ENCODE measurements at places on chromosomes 7 and 10.

DNA sequence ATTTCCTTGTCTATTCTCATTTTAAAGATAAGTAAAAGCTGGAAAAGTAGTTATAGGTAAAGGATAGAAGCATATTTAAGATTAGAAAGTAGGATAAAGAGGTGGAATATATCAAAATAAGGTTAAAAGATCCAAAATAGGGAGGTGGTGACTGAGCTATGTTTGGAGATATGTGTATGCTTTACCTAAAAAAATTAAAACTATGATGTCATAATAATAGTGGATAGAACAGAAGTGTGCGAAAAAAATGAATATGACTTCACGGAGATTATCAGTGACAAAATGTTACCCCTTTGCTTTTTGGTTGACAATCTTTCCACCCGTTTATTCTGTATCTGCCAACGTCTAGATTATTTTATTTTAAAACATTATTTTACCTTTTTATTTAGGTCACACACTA, 33.4 kb upstream of the FERD3L start:
- DNase-seq: no peak

GRCh38 chr7:156560075-156560474, 80.5 kb upstream of the RNF32 start:
- DNase-seq: peak; percentile 24

DNA sequence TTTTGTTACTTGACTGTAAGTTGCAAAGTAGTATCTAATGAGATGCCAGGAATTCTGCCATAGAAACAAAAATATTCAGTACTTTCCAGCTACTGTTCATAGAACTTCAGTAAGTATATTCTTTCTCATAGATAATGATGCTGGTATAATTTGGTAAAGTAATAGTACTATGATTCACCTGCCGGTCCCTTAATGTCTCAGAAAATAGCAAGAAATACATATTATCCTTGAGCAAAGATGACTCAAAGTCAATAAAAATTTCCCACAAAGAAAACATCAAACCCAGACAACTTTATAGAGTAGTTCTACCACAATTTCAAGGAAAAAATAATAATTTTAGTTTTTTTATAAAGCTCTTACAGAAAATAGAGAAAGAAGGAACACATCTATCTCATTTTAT, 105.4 kb downstream of the EPDR1 start:
- no peak for DNase-seq

- DNase-seq: peak; percentile 43
These were observed 144.9 kb downstream of the ELAPOR2 start for GRCh38 chr7:86914551-86914950.

DNA sequence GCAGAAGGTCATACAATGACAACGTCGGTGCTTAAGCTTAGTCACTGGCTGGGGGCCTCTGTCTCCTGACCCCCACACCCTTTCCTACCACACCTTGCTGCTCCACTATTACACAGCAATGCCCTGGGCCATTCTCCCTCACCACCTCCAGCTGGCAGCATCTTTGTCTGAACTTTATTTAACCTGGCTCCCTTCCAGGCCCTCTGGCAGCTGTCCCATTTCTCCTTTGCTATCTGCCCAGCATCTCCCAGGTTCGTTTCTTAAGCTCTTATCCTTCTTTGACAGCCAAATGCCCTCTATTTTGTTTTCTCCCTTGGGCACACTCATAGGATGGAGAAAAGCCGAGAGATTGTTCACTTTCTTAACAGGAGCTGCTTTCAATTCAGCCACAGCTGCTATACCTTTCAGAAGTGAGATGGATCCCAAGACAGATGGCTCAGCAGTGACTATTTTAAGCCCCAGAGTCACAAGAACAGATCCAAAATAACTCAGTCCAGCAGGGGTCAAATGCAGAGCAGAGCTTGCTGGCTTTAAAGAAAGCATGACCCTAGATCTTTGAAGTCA, 1277.1 kb upstream of the AUTS2 start:
- peak; percentile 98 for DNase-seq

GRCh38 chr10:110612087-110612486, 32.0 kb upstream of the RBM20 start:
- DNase-seq: no peak

- DNase-seq: no peak
These were observed 174.8 kb downstream of the RTKN2 start for GRCh38 chr10:62093863-62094291.

DNA sequence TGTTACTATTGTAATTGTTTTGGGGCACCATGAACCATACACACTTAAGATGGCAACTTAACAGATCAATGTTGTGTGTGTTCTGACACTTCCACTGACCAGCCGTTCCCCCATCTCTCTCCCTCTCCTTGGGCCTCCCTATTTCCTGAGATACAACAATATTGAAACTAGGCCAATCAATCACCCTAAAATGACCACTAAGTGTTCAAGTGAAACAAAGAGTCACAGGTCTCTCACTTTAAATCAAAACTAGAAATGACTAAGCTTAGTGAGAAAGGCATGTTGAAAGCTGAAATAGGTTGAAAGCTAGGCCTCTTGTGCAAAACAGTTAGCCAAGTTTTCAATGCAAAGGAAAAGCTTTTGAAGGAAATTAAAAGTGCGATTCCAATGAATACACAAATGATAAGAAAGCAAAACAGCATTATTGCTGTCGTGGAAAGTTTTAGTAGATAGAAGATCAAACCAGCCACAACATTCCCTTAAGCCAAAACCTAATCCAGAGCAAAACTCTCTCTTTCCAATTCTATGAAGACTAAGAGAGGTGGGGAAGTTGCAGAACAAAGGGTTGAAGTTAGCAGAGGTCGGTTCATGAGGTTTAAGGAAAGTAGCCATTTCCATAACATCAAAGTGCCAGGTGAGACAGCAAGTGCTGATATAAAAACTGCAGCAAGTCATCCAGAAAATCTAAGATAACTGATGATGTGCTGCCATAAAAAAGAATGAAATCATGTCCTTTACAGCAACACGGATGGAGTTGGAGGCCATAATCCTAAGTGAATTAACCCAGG, 90.6 kb downstream of the MTPN start:
- no peak for DNase-seq

- DNase-seq: peak; percentile 94
These were observed 709.0 kb upstream of the IGFBP3 start for GRCh38 chr7:46630031-46630430.

DNA sequence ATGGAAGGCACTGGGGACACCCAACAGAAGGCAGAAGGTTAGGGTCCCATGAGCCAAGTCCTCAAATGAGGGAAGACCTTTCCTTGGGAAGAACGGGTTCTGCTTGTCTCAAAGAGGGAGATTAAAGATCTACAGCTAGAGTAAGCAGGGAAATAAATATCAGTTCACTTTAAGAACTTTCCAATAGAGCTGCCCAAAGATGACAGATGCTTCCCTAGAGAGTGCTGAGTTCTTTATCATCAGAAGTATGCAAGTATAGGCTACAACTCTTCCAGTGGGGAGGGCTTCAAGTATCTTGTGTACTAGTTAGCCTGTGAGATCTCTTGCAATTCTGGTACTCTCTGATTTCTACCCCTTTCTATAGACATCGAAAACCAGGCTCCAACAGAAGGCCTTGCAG, 39.4 kb downstream of the EMX2 start:
- no peak for DNase-seq

DNA sequence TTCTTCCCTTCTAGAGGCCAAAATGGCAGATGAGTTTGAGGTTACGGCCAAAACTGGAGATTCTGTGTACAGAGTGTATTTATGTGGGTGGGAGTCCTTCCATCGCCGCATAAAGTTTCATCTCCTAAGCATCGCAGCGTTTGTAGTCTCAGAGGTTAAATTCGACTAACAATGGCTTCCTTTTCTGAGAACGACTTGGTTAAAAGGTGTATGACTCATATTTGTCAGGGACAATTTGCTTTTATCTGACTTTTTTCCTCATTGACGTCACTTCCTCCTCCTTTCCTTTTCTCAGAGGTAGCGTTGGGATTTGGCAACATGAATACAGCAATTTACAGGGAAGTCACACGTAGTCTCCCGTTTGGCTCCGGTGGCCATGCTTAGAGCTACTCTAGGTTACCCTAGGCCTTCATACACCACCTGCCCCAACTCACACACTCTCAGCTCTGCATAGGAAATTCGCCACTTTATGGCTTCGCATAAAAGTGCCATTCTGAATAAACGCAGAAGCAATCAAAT, 37.6 kb upstream of the TCF7L2 start:
- DNase-seq: no peak

DNA sequence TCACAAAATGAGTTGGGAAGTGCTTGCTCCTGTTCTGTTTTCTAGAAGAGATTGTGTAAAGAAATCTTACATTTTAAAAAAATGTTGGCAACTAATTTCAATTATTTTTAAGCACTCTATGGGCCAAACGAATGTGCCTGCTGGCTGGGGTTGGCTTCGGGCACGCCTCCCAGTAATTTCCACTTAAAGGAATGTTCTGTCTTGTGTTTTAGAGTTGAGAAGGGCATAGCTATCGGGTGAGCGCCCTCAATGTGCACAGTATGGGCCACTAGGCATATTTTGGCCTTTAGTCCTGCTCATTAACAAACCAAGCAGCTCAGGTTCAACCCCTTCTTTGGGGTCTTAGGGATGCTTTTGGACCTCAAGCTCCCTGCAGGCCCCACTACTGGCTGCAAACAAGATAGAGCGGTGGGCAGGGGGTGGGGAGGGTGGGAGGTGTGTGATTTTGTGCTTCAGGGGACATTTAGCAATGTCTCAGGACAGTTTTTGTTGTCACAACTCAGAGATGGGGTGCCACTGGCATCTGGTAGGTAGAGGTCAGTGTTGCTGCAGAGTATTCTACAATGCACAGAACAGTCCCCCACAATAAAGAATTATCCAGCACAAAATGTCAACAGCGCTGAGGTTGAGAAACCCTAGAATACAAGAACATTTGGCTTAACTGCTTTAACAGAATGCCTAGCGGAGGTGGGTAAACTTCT, 40.7 kb downstream of the TACC2 start:
- peak; percentile 2 for DNase-seq

GRCh38 chr10:102948176-102948575, 30.1 kb downstream of the CNNM2 start:
- DNase-seq: no peak

GRCh38 chr10:68154211-68154497, 44.9 kb downstream of the MYPN start:
- DNase-seq: peak; percentile 43

DNA sequence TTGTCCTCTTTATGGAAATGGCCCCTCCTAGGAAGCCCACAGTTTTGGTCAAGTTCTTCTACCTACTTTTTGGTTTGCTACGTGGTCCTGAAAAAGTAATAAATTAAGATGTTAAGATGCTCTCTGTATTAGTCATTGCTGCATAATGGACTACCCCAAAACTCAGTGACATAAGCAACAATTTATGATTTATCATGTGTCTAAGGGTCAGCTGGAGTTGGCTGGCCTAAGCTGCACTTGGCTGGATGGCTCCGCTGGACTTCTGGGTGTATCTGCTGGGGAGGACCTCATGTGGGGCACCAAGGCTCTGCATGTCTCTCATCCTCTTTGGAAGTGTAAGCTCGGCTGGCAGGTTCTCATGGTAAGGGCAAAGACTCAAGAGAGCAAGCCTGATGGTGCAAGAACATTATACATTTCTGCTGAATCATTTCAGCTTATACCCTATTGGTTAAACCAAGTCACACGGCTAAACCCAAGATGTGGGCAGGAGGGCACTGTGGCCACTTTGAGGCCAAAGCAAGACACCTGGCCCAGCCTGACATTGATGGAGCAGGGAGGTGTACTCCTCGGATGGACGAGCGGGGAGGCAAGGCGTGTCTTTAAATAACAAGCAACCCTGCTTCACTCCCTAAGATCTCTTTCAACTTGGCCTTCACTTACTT, 47.7 kb downstream of the TBXAS1 start:
- no peak for DNase-seq

DNA sequence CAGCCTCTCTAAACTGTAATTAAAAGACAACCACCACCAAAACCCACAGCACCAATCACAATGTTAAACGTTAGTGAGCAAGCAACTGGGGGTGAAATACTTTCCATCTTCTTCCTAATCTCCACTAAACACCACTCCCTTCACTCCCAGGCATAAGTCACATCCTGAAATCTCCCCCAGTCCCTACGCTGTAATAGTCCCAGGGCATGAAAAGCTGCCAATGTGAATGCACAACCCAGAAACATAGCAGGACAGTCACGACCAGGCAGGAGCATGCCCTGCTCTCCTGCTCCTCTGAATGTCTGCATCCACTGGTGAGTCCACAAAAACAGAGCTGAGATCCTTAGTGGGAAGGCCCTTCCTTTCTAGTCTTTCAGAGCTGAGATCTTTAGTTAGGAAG, 288.9 kb downstream of the PARD3 start:
- DNase-seq: no peak

DNA sequence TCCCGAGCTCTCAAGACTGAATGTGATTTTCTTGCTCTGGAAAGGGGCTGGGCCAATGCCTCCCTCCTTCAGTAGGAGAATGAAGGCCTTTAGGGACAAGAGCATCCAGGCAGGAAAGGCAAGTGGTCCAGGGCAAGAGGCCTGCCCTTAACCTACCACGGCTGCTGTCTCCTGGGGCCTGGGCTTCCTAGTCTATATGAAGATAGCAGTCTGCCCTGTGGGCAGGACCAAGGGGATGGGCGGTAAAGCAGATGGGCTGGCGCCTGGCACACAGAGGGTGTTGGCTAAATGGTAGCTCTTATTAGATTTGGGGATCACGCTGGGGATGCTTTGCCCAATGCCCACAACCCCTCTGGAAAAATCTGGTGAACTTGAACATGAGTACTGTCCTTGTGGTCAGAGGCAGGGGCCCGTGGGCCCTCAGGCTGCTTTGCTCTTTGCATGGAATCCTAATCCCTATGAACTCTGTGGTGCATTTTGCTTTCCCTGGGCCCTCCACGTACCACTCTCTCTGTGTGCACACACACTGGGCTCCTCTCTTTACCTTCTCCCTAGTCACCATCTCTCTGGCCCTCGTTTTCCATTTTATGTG, 20.3 kb downstream of the CHAT start:
- DNase-seq: no peak

GRCh38 chr10:75049316-75050148, 61.9 kb upstream of the SAMD8 start:
- DNase-seq: no peak

GRCh38 chr7:668139-668931, 58.2 kb upstream of the DNAAF5 start:
- DNase-seq: no peak

DNA sequence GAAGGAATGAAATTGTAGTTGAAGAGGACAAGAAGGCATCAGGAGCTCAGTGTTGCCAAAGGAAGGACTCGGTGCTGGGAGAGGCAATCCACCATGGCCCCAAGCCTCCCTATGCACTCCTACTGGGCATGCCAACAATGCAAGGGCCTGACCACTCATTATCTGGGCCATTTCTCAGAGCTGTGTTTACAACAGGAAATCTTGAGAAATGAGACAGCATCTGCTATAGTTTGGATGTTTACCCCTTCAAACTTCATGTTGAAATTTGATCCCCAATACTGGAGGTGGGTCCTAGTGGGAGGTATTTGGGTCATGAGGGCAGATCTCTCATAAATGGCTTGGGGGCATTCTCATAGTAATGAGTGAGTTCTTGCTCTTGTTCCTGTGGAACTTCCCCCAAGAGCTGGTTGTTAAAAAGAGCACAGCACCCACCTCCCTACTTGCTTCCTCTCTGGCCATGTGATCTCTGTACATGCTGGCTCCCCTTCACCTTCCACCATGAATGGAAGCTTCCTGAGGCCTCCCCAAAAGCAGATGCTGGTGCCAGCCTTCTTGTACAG, 50.8 kb upstream of the AOAH start:
- DNase-seq: no peak

GRCh38 chr7:132542895-132543294, 33.4 kb downstream of the PLXNA4 start:
- DNase-seq: no peak

Data from NCI-H524 (cell line).